ENCODE measurements at places on chromosomes 5 and 9. TPM values are rescaled to one million over a fixed set of nuclear protein-coding genes. Genes with fewer than 3 reads are reported as not detected.

GRCh38 chr9:121577166-121577565 lies 74.3 kb upstream of the DAB2IP start:
- DNase-seq: peak; percentile 36

DNA sequence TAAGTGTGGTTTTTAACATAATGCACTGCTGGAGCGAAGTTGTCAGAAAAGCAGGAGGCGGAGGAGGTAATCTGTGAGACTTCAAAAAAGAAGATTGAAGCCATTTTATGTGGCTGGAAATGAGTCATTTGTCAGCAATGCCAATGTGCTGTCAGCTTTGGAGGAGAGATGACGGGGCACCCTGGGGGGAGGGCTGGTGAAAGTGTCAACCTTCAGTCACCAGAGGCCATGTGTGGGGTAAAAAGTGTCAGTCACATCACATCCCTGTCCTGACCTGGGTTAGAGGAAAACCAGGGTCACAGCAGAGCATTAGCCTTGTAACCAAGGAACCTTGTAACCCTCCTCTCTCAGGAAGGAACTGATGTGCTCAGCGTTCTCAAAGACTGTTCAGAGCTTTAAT lies 59.1 kb downstream of the TLR4 start:
- DNase-seq: no peak

DNA sequence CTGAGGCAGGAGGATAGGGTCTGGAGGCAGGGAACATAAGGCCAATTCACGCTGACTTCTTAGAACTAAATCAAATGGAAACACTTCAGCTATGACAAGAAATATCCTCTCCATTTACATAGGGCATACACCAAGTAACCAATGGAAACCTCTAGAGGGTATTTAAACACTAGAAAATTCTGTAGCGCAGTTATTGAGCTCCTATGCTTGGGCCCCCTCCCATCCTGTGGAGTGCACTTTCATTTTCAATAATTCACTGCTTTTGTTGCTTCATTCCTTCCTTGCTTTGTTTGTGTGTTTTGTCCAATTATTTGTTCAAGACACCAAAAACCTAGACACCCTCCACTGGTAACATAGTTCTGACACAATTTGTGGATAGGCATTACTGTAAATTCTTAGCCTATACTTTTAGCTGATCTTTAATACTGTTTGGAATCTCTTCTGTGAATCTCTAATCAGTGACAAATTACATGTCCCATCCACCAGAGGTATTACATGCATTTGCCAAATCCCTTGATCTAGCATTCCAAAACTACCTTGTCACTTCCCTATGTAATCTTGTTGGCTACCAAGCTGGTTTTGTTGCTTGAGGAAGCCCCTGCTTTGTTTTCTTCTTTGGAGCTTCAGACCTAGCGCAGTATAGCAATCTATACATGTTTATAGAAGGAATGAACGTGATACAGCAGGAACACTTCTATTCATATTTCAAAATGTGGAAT lies 61.6 kb downstream of the ST8SIA4 start:
- no peak for DNase-seq

The CER1 gene
- total RNA-seq: not detected

GRCh38 chr9:126233913-126234525 lies 92.6 kb upstream of the MVB12B start:
- no peak for DNase-seq

The MCTP1 gene
- 147 TPM for total RNA-seq
